ENCODE measurements at places on chromosomes 11 and 22.

- no peak for DNase-seq
Observed at GRCh38 chr11:67120881-67121710, 2.0 kb downstream of the KDM2A start.

- no peak for DNase-seq
Observed at GRCh38 chr11:110892741-110893285, 180.6 kb upstream of the ARHGAP20 start.

- DNase-seq, result no peak
Observed at GRCh38 chr11:111836162-111836561, 35.2 kb downstream of the ALG9 start.

GRCh38 chr11:27254744-27255446 is 108.1 kb downstream of the CCDC34 start:
- DNase-seq, result no peak

DNA sequence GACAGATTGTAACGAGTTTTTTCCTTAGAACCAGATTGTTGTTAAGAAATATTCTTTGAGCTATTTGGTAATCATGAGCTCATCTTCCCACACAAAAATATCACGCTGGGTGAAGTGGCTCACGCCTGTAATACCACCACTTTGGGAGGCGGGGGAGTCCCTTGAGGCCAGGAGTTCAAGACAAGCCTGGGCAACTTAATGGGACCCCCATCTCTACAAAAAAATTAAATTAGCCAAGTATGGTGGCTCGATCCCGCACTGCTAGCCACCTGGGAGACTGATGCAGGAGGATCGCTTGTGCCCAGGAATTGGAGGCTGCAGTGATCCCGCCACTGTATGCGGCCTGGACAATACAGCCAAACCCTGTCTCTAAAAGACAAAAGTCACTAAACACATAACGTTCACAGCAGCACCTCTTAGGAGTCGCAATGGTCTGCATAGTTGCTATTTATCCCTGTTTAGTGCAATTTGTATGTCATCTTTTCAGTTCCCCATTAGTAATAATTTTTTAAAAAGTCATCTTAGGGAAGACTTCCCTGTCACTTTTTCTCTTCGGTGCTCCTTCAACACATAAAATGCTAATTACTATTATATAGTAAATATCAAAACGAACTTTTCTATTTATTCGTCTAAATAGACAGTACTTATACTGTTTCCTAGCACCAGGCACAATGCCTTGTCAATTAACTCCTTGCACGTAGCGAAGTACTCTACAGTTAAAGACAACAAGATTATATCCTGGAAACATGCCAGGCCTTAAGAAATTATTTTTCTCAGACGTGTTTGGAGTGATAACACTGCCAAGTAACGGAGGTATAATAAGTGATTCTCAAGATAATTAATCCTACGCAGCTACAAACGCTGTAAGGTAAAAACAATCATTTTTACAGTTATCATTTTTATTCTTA is 1.1 kb downstream of the ST13 start:
- DNase-seq, result no peak

- no peak for DNase-seq
Observed at GRCh38 chr22:38246692-38247091, 26.1 kb downstream of the TMEM184B start.

GRCh38 chr11:11141065-11141464 is 212.0 kb downstream of the CSNK2A3 start:
- no peak for DNase-seq

DNA sequence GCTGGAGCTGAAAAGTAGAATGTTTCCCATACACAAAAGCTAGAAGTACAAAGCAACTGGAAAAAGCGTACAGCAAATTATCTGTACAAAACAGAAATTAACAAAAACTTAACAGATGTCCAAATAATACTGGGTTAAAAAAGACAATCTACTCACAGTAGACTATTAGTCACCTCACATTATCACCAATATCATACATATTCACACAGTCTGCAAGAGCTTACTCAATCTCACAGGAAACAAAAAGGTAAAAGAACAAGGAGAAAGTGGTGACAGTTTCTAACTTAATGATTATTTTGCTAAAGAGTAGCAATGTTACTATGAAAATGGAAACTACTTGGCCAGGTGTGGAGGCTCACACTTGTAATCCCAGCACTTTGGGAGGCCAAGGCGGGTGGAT is 11.9 kb downstream of the CELF1 start:
- no peak for DNase-seq

GRCh38 chr11:132851247-132851646 is 681.1 kb downstream of the OPCML start:
- no peak for DNase-seq

Measured in activated CD8-positive, alpha-beta memory T cell treated with anti-CD3 and anti-CD28 coated beads for 1 hour (primary cell).